Muscle of arm (tissue), 14 donors: ENCODE measurements at places on chromosomes 16 and 17. TPM values are rescaled to one million over a fixed set of nuclear protein-coding genes. Genes with fewer than 3 reads are reported as not detected.

The MYO15A gene
- polyA plus RNA-seq, result 0.88 TPM

The TEX14 gene
- 6.9 TPM for polyA plus RNA-seq

The KRTAP4-1 gene
- not detected for polyA plus RNA-seq

The C17orf78 gene
- polyA plus RNA-seq, result not detected

The KRT34 gene
- not detected for polyA plus RNA-seq

The USP31 gene
- polyA plus RNA-seq, result 5.9 TPM

The DOC2B gene
- polyA plus RNA-seq, result 4.7 TPM

The SETD6 gene
- 20.1 TPM for polyA plus RNA-seq

The KRT39 gene
- polyA plus RNA-seq, result 9.6 TPM

DNA sequence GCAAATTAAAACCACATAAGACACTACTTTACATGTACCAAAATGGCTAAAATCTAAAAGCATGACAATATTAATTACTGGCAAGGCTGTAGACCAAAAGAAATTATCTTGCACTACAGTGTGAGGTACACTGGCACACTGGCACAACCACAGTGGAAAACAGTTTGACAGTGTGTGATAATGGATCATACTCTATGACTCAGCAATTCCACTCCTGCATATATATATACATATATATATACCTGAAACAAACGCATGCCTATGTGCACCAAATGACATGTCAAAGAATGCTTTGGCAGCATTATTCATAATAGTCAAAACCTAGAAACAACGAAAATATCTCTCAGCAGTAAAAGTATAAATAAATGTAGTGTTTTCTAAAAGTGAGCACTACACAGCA, 4.6 kb upstream of the DYNLRB2 start:
- DNase-seq, result no peak

DNA sequence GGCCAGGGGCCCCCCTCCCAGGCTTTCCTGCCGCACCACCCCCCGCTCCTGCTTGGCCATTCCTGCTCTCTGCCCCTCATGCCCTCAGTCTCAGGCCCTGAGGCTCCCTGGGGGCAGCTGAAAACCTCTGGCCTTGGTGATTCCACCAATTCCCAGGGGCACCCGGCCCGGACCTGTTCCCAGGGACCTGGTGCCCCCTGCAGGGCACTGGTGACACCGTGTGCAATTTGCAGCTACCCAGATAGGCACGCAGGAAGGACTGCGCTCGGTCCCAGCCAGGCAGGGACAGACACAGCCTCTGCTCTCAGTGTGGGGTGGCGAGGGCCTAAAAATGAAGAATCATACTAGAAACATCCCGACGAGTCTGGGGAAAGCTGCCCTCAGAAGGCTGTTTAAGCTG, 13.4 kb downstream of the WFDC1 start:
- no peak for DNase-seq

GRCh38 chr17:4130715-4131114, 12.1 kb downstream of the ZZEF1 start:
- DNase-seq, result no peak

DNA sequence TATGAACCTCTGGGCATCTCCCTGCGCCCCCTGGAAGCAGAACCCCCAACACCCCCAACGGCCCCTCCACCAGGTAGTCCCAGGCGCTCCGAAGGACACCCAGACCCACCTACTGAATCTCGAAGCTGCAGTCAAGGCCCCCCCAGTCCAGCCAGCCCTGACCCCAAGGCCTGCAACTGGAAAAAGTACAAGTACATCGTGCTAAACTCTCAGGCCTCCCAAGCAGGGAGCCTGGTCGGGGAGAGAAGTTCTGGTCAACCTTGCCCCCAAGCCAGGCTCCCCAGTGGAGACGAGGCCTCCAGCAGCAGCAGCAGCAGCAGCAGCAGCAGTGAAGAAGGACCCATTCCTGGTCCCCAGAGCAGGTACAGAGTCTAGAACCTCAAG, 1.5 kb downstream of the BCL6B start:
- DNase-seq, result no peak

GRCh38 chr17:81053041-81053970, 18.4 kb downstream of the BAIAP2 start:
- no peak for DNase-seq

GRCh38 chr17:28951991-28952975, 965 bp upstream of the PHF12 start:
- peak; percentile 99 for DNase-seq

GRCh38 chr16:3744018-3744417, 26.7 kb upstream of the TRAP1 start:
- DNase-seq, result no peak

DNA sequence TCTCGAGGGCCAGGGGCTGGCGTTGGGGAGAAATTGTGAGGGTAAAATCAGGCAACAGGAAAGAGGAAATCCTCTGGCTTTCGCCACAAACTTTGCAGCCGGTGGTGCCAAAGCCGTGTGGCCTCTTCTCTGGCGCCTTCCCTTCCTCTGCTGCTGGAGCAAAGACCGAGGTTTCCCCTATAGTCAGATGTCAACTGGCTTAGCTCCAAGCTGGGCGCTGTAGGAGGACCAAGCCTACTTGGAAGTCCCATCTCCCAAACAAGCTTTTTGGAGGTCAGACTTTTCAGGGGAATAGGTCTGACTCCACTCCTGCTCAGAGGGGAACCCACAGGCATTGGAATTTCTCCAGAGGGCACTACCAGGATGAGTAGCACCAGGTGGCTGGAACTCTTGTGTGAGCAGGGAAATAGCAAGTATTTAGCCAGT, 5.0 kb downstream of the IGFBP4 start:
- no peak for DNase-seq

DNA sequence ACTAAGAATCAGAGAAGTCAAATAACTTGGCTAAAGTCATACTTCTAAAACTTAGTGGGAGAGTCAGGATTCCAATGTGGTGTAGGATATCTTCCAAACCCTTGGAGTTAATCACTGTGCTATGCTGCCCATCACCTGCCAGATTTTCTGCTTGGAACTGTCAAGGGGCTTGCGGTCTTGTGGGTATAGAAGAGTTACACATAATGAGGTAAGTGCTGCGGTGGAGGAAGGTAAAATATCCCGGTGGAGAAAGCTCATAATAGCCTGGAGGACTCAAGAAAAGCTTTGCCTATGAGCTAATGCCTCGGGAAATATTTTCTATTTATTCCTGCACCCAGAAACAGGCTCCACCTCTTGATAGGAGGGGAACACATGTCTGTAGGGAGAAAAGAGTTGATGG, 195.6 kb downstream of the UTP18 start:
- DNase-seq, result no peak

- DNase-seq, result no peak
Measured at GRCh38 chr17:2396192-2396567, 4.7 kb downstream of the MNT start.

GRCh38 chr16:66026211-66026610, 340.3 kb upstream of the CDH5 start:
- DNase-seq, result no peak

- DNase-seq, result no peak
Measured at GRCh38 chr17:80668375-80669148, 123.9 kb downstream of the RPTOR start.

DNA sequence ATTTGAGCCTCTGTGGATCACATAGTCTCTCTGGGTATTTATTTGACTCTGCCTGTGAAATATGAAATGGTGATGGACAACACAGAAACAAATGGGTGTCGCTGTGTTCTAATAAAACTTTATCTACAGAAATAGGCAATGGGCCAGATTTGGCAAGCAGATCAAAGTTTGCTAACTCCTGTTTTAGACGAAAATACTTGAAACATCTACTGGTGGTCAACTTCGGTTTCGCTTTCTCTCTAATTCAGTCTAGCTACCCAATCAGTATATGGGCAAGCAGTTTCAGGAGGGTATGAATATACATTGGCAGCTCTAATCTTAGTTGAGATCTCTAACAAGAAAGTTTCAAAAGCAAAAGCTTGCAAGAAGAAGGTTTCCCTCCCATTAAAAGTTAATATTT, 60.1 kb upstream of the DYNLRB2 start:
- no peak for DNase-seq

- DNase-seq, result peak; percentile 15
Measured at GRCh38 chr17:62064029-62064790, 868 bp downstream of the MED13 start.

GRCh38 chr17:63165400-63165799, 199.4 kb downstream of the TANC2 start:
- DNase-seq, result no peak

GRCh38 chr17:77374170-77374936, 233.6 kb downstream of the SEC14L1 start:
- peak; percentile 81 for DNase-seq

- no peak for DNase-seq
Measured at GRCh38 chr17:61863801-61864126, 436 bp upstream of the BRIP1 start.

- DNase-seq, result no peak
Measured at GRCh38 chr16:71754652-71755051, 30.2 kb upstream of the PHLPP2 start.

DNA sequence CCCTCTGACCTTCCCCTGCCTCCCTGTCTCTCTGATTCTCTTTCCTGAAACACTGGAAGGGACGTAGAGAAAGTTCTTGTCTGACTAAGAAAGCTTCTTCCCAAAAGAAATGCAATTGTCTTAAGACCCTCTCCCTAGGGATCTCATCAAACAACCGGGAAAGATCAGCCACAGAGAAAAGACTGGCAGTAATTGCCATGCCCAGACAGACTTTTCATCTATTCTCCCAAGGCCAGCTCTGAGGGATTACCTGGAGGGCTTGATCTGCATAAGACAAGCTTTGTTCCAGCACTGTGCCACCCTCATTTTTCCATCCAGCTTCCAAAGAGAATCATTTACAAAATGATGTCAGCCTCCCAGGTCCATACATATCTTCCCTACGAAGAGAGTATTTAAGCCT, 38.8 kb upstream of the HS3ST3A1 start:
- no peak for DNase-seq
